ENCODE measurements at places on chromosomes 7 and 10.
A peak's percentile ranks its signal among the peaks of the same experiment; 100 is the strongest.

DNA sequence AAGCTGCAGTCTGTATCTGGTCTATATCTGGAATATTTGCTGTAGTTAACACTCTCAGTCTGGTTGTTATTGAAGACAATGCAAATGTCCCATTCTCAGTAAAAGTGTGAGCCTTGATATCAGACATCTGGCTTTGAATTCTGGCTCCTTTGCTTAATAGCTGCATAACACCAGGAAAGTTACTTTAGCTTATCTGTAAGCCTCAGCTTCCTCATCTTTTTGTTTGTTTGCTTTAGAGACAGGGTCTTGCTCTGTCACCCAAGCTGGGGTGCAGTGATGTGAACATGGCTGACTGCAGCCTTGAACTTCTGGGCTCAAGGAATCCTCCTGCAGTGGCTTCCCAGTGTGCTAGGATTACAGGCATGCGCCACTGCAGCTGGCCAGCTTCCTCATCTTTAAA is 41.3 kb downstream of the CNNM2 start:
- no peak for DNase-seq

GRCh38 chr7:17498230-17498629 is 199.8 kb downstream of the AHR start:
- DNase-seq = no peak

DNA sequence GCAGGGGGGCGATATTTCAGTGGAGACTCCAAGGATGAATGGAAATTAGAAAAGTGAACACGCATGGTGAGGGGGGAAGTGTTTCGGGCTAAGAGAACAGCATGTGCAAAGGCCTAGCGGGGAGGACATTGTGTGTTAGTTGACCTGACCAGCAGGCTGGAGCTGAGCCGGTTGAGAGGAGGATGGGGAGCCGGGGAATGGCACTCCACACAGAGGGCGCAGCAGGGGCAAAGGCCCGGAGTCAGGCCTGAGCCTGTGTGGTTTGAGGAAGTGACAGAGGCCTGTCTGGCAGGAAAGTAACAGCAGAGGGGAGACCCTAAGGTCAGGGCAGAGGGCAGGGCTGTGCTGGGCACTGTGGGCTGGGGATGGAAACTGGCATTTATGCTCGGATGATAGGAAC is 83.2 kb upstream of the ZNF479 start:
- DNase-seq = no peak

DNA sequence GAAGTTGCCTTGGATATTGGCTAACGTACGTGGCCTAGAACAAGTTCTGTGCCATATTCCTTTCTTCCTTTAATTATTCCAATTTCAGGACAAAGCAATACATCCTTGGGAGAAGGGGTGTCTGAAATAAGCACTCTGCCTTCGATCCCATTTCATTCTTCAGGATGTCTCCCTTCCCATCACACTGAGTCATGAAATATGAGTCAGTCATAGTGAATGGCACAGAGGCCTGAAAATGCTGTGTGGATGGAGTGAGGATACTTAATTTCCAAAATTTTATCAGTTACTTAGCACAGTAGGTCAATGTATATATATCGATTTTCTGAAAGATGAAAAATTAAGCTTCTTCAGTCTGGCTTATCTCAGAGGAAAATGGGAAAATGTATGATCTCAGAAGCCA is 19.5 kb downstream of the EVX1 start:
- no peak for DNase-seq

GRCh38 chr10:36538953-36539586 is 586.3 kb upstream of the ANKRD30A start:
- no peak for DNase-seq

GRCh38 chr7:17940951-17941431 is 697 bp upstream of the SNX13 start:
- DNase-seq = peak; percentile 29

DNA sequence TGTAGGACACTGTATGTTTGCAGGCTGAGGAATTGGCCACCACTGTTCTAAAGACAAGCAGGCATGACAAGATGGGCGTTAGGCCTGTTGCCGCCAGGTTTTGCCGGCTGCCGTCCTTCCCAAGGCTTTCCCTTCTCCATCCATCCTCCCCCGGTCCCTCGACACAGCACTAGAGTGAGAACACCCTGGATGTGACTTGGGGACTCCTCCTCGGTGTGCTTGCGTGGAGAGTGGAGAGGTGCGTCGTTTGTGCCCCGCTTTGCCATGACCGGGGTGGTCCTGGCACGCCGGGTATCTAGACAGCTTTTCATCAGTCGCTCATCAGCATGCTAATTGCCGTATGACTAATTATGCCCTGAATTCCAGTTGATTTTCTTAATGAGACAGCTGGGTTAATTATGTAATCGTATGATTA is 206.6 kb upstream of the SH2B2 start:
- no peak for DNase-seq

- DNase-seq = no peak
Measured at GRCh38 chr7:82559193-82559805, 115.7 kb upstream of the CACNA2D1 start.

DNA sequence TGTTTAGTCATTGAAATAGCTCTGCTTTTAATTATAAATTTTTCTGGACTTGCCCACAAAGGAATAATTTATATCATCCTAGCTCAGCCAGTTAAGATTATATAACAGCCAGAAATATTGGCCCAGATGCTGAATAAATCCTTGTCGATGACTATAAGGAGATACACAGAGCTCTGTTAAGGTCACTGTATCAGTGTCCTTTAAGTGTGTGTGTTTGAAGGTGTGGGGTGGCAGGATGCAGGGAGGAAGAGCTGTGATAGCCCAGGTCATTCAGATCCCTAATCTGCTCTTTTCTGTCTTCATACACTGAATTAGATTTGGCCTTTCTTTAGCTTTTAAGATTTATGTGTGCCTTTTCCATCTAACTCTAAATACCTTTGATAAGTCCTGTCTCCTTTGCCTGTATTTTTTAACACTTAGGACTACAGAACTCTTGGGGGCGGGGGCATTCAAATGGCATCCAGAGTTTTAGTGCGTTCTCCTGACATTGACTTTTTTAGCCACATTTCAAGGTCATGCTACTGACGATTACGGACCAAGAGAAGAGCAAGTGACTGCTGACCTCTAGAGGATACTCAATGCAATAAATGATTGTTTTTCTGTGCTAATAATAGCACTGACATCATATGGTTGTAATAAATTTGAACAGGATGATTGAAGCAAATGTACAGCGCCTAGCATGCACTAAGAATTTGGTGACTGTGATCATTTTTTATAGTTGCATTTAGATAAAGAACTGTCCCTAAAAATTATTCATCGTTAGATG is 172.3 kb downstream of the CACNB2 start:
- no peak for DNase-seq

DNA sequence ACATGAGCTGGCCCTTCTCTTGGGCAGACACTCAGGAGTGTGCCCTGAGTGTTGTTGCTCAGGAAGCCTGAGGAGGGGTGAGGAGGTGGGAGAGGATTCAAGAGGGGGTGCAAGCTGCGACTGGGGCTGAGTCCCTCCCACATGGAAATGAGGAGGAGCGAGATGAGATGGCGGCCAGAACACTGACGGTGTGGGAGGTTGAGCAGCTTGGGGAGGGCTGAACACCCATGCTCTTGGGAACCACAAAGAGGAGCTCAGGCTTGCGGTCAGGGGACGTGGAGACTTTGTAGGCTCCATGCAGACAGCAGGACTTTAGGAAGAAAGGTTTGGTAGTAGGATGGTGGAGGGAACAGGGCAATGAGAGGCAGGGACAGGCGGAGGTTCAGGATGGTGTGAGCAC is 163.2 kb upstream of the SHH start:
- DNase-seq = no peak

GRCh38 chr7:906776-907157 is 30.4 kb downstream of the GET4 start:
- no peak for DNase-seq

- no peak for DNase-seq
Measured at GRCh38 chr7:146366938-146367337, 250.3 kb downstream of the CNTNAP2 start.

DNA sequence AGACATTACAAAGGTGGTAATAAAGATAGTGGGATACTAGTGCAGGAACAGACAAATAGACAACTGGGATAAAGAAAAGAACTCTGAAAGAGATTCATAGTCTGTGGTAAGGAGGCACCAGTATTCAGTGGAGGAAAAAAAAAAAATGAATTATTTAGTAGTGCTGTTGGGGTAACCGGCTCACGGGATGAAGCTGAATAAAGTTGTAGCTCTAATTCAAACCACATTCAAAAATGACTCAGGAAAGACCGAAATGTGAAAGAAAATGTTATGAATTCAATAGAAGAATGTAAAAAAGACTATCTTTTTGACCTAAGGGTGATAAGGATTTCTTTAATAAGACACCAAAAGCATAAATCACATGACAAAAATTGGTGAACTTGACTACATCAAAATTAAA is 83.1 kb upstream of the HABP2 start:
- DNase-seq = no peak

DNA sequence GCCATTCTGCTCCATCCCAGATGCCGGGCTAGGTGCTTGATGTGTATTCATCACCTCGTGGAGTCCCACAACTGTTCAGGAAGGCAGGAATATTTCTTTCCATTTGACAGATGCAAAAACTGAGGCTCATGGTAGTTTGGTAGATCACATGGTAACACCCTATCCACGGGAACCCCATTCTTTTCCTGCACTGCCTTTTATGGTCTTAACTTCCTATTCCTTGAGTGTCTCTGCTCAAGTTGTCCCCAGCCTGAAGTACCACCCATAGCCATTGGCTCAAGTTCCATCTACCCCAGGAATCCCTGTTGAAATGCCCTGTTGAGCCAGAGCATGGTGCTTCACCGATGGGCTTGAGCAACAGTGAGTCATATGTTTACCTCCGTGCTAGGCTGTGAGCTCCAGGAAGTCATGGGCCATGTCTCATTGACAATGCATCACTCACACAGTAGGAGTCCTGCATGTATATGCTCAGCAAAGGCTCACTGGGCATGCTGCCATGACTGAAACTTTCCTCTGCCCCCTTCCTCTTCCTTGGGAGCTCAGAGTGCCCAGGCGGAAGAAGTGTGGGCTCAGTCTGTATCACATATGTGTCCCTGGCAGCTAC is 71.7 kb upstream of the ADAM12 start:
- DNase-seq = no peak

DNA sequence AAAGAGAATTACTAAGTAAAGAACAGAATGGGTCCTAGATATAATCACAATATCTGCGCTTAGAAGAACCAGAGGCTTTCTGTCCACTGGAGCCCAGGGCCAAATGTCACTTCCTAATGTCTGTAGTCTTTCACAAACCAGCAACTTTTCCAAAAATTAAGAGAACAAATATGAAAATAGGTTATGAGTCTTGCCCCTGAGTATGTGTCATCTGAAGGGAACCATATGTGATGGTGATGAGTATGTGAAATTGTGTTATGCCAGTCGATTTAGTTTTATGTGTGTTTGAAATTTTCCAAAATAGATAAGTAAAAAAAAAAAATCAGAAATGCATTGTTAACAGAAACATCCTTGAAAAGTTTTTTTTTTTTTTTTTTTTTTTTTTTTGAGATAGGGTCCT is 15.4 kb upstream of the HTR5A start:
- DNase-seq = no peak

GRCh38 chr7:126026421-126027088 is 1096.9 kb upstream of the POT1 start:
- DNase-seq = no peak

GRCh38 chr10:107767185-107767584 is 602.7 kb upstream of the SORCS1 start:
- no peak for DNase-seq

GRCh38 chr10:48444266-48444665 is 137.8 kb downstream of the MAPK8 start:
- DNase-seq = no peak

DNA sequence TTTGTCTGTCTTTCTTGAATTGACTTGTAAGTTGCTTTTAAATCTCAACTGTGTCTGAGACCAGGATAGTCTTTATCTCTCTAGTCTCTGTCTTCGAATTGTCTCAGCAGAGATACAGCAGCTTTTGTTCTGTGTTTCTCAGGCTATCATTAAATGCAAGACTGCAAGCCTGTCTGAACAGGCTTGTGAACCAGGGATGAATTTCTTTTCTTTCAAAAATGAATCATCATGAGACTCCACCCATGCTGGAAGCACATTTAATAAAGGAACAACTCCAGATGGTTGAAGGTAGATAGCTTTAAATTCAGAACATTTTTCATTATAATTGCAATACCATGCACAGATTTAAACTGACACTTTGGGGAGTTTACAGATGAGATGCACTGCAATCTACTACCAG is 155.9 kb downstream of the SEC23IP start:
- DNase-seq = no peak

GRCh38 chr7:1576521-1577253 is 6.9 kb upstream of the PSMG3 start:
- DNase-seq = no peak

- DNase-seq = no peak
Measured at GRCh38 chr7:117667456-117667855, 187.6 kb downstream of the CFTR start.

- DNase-seq = no peak
Measured at GRCh38 chr10:9766762-9767161, 1250.9 kb upstream of the CELF2 start.

- DNase-seq = no peak
Measured at GRCh38 chr10:116771101-116771958, 29.0 kb upstream of the HSPA12A start.

- DNase-seq = no peak
Measured at GRCh38 chr10:90222372-90222771, 521.0 kb downstream of the KIF20B start.

DNA sequence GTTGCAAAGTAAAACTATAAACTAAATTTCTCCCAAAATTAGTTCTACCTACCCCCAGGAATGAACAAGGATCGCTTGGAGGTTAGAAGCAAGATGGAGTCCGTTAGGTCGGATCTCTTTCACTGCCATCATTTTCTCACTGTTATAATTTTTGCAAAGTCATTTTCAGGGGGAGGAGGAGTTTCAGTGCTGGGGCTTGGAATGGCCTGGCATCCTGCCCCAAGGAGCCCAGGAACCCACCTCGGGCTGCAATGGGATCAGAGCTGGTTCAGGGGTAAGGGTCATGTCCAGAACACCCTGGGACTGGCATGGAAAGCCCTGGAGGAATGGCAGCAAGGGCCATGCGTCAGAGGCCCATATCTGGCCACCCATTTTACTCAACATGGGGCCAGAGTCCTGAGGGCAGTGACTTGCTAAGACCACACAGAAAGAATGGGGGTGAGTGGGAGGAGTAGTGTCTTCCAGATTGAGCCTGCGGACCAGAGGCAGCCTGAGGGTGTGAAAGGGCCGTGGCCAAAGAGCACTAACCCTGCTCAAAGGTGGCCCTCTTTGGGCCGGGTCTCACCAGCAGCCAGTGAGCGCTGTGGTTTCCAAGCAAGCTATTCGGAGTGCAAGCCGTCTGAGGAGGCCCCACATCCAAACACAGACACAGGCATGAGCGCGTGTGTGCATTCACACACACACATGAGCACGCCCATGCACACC is 31.8 kb downstream of the GPRIN2 start:
- DNase-seq = no peak

Measured in CD4-positive, alpha-beta T cell treated with Interleukin-10 for 1 hour (primary cell).